ENCODE measurements at places on chromosomes 3 and 15.

DNA sequence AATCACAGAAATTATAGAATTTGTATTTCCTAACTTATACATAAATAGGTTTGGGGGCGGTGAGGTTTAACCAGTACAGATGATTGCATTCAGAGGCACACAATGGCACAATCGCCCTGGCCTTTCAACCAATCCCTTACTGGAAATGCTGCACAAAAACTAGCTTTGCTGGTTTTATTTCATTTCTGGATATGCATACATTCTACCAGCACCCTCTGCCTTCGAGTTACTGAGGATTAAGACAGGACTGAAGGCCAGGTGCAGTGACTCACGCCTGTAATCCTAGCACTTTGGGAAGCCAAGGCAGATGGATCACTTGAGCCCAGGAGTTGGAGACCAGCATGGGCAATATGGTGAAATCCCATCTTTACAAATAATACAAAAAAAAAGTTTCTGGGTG lies 336.1 kb downstream of the ARRDC4 start:
- DNase-seq = no peak

- no peak for DNase-seq
Observed at GRCh38 chr3:175646865-175647264, 787.7 kb downstream of the NAALADL2 start.

- no peak for DNase-seq
Observed at GRCh38 chr3:39705351-39705900, 104.0 kb upstream of the MYRIP start.

DNA sequence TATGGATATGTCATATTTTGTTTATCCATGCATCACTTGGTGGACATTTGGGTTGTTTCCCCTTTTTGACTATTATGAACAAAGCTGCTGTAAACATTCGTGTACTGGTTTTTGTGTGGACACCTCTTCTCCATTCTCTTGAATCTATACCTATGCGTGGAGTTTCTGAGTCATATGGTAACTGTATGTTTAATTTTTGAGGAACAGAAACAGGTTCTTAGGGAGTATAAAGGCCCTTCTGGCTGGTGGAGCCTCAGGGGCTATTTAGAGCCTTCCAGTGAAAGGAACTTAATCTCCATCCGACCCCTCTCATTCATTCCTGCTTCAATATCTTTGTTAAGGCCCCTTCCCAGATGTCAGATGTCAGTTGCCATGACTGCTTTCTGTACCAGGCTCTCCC lies 14.1 kb upstream of the CTXND1 start:
- no peak for DNase-seq

GRCh38 chr3:130480736-130481135 lies 36.2 kb upstream of the COL6A6 start:
- no peak for DNase-seq

GRCh38 chr3:68706096-68706495 lies 226.3 kb downstream of the TAFA4 start:
- no peak for DNase-seq

DNA sequence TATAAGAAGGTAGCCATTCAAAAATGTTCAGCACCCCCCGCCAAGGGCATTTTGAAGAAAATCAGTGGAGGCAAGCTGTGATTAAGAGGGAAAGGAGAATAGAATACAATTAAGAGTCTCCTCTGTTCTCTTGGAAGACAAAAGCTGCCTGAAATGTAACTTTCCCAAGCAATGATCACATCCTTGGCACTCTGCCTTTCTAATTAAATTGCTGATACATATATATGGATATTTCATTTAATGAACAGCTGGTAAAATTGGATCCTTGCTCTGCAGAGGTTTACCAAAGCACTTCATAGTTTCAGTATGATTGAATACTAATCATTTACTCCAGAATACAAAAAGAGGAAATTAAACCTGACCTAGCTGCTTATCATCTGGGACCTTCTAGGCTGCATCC lies 10.4 kb downstream of the COL6A6 start:
- no peak for DNase-seq

DNA sequence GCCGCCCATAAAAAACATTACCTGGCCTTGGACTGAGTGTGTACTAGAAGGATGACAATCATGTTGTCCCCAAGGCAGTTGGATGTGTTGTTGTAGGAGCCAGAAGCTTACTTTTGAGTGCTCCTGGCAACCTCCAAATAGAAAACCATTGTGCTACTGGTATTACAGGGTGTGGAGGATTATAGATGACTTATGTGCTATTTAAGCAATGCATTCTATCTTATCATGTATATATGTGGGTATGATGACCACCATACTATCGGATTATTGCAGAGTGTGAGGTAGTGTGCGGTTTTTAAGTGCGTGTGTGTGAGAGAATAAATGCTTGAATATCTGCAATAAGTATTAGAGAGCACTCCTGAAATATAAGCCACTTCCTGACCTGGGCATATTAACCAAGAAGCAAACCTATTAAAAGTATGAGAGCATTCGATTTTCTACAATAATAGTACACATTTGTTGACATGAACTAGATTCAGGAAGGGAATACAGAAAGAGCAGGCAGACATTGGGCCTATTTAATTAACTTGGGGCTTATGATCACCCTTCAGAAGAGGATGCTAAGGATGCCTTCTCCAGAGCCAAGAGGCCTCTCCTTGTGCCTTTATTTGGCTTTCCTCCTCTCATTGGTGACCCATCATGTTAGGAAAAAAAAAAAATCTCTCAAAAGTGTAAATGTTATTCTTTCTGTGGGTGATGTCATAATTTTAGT lies 11.7 kb upstream of the MBNL1 start:
- DNase-seq = no peak

GRCh38 chr3:25817107-25817506 lies 27.2 kb downstream of the OXSM start:
- no peak for DNase-seq

DNA sequence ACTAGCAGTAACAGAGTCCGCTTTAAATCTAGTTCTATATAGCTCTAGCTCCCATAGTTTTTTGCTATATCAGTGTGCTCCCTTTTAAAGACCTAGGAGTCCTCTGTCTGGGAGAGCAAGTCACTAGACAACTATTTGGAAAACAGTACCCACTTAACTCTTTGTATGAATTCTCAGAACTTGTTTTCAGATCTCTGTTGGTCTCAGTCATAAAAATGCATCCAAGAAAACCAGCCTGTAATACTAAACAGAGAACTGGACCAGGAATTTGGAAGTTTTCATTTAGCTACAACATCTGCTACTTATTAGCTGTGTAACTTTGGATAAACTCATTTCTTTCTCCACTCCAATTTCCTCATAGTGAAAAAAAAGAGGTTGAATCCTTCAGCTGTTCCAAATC lies 56.9 kb upstream of the C3orf49 start:
- no peak for DNase-seq

- no peak for DNase-seq
Observed at GRCh38 chr15:86892774-86893449, 813.2 kb downstream of the AGBL1 start.

- no peak for DNase-seq
Observed at GRCh38 chr3:151631946-151632345, 101.8 kb upstream of the AADACL2 start.

GRCh38 chr15:56243163-56244037 lies at the start of gene RFX7:
Gene RFX7, minus strand, starts transcription at chr15:56243879. Its CDS starts 594 bp downstream, at chr15:56243285.
- DNase-seq = peak; percentile 69

GRCh38 chr15:95922431-95922830 lies 408.1 kb upstream of the NR2F2 start:
- no peak for DNase-seq

DNA sequence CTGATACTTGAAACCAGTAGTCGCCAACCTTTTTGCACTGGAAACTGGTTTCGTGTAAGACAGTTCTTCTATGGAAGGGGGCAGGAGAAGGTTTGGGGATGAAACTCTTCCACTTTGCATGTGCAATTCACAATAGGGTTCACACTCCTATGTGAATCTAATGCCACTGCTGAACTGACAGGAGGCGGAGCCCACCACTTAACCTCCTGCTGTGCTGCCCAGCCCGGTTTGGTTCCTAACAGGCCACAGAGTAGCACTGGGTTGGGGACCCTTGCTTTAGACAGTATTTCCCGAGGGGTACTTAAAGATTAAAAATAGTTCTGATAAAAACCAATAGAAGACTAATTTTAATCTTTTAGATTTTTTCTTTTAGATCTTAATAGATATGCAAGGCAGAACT lies 11.1 kb downstream of the TFG start:
- DNase-seq = no peak

DNA sequence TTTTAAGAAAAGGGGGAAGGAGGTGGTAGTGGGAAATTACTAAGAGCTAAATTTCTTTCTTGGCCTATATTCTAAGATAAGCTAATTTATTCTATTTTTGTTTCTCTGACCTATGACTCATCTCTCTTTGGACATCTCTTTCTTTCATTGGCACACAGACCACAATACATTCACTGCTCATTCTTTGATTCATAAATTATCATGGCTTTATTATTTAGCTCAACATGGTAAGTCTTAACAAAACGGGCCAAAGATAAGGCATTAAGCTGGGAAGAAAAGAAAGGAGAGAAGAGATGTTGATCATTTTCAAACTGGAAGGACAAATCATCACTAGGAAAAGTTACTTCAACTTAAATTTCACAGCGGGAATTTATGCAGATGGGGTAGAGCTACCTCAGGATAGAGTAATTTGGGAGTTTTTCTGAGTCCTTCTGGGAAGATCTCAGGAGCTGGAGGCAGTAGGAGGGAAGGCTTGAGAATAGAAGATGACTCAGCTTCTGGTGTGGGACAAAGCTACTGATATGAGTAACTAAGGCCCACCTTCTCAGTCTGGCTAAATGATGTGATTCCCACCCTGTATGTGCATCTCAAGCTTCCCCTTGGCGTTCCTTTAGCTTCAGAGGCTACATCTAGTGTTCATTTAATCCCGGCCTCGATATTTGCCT lies 7.5 kb upstream of the ALCAM start:
- no peak for DNase-seq

GRCh38 chr15:38195191-38195901 lies 57.3 kb upstream of the SPRED1 start:
- DNase-seq = no peak

- DNase-seq = no peak
Observed at GRCh38 chr3:144553301-144553700, 581.7 kb downstream of the DIPK2A start.

DNA sequence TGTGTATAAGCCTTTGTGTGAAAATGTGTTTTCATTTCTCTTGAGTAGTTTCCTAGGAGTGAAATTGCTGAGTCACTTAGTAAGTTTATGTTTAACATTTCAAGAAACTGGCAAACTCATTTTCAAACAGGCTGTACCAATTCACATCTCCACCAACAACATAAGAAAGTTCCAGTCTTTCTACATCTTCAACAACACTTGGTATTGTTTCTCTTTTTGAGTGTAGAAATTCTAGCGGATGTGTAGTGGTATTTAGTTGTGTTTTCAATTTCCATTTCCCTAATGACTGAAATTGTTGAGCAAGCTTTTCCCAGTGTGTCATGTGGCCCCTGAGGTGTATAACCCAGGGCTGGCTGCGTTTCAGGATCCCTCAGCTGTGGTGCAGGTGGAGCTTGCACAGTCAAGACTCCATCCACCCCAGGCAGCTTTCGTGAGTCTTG lies 258.5 kb downstream of the PDCD6IP start:
- no peak for DNase-seq

DNA sequence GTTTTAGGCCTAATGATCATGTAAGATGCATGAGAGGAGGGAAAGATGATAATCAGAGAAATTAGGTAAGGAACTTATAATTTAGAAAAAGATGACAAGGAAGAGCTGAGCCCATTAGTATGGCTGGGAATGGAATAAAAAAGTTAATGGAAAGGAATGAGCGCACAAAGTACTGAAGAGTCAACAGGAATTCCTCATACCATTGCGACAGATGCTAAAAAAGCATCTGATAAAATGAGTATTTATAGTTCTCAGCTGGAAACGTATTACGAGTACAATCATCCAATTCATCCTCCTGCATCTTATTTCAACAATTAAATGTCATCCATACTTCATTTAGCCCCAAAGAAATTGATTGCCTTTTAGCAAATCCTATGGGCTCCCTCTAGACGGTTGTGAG lies 58.9 kb downstream of the TMCC1 start:
- DNase-seq = no peak

DNA sequence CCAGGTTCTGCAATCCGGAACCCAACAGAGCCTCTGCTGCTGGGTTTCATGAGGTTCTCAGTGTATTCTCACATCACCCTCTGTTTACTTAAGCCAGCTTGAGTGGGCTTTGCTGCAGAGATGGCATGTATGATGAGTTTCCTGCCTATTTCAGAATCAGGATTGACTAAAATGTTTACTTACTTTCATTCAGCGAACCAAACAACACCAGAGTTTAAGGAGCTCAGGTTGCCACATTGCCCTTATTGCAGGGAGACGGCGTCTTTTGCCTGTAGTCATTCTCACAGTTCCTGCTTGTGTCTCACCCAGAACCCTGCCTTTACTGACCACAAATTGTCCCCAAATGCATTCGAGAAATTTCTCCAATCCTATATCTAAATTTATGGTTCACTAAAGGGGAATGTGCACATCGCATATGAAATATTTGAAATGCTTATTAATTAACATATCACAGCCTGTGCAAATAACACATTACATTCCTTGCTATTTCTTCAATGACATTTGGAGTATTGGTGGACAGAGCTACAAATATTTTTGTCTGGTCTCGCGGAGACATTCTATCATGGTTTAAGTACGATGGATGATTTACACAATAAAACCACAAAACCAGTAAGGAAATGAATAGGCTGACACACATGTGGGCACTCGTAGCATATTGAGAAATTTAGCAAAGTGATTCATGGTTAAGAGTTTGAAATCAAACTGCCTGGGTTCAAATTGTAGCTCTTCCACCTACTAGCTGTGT lies 377.2 kb upstream of the CFAP20DC start:
- DNase-seq = no peak

- no peak for DNase-seq
Observed at GRCh38 chr3:72973031-72973723, 23.4 kb upstream of the PPP4R2 start.

DNA sequence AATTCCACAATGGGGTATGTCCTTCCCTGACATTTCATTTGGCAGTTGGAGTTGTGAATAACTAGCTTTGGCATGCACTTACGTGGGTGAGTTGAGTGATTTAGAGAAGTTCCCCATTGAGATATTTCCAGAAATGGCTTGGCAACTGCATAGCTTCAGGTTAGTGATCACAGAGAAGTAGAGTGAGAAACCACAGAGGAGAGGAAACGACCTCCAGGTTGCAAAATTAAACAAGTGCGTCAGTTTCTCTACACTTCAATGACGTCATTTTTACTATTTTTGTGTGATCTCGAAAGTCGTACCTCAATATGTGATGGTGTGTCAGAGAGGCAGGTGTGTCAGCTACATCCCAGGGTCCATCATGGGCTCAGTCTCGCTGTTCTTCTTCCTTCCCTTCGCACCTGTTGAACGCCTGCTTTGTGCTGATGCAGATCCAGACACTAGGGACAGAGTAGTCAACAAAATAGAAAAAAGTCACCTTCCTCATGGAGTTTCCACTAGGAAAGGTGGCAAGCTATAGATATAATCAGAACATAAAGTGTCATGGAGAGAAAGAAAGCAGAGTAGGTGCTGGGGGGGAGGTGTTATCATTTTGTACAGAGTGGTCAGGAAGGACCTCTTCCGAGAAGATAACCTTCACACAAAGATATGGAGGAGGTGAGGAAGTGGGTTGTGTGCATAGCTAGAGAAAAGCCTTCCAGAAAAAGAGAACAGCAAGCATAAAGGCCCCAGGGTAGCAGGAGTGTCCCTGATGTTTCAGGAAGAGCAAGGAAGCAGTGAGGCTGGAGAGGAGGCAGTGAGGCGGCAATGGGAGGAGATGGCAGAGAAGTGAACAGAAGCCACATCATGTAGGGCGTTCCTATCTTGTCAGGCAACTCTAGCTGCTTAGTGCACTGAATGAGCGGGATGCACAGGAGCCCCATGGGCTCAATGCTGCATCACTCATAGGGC lies 75.6 kb downstream of the MCTP2 start:
- no peak for DNase-seq
